ENCODE measurements at places on chromosomes 6 and 20.

- DNase-seq, result no peak
These were observed 137.5 kb downstream of the UNC5CL start for GRCh38 chr6:40901322-40902055.

DNA sequence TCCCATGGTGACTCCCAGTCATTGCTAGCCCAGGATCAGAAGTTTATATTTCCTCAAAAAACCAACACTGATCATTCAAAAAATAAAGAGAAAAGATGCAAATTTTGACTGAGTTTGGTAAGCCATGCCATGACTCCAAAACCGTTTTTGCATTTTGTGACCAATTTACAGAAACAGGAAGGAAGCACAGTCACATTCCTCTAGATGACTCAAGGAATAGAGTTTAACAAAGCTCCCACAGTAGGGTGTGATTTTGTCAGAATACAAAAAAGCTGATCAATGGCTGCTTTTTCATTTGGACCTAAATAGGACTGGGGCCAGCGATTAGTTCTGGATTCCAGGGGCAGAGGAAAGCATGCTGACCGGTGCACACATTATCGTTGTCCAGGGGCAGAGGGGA, 179.4 kb upstream of the AFDN start:
- no peak for DNase-seq

- no peak for DNase-seq
These were observed 218.8 kb upstream of the MMS22L start for GRCh38 chr6:97501853-97502252.

- no peak for DNase-seq
These were observed 56.7 kb upstream of the CEP85L start for GRCh38 chr6:118708055-118708454.

DNA sequence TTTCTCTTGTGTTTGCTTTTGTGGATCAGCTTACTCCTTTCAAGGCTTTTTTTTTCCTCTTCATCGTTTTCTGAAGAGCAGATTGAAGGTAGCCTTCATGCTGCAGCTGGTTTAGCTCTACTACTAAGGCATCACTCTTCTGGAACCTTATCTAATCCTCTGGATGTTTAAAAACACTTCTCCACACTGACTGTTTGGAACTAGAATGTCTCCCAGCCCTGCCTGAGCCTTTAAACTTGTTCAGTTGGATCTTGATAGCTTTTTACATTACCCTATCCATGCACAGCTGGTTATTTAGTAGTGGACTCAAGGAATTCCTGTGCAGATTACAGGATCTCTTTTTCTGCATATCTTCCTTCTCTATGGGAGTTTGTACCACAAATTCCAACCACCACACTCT, 108.9 kb upstream of the ASCC3 start:
- DNase-seq, result no peak

DNA sequence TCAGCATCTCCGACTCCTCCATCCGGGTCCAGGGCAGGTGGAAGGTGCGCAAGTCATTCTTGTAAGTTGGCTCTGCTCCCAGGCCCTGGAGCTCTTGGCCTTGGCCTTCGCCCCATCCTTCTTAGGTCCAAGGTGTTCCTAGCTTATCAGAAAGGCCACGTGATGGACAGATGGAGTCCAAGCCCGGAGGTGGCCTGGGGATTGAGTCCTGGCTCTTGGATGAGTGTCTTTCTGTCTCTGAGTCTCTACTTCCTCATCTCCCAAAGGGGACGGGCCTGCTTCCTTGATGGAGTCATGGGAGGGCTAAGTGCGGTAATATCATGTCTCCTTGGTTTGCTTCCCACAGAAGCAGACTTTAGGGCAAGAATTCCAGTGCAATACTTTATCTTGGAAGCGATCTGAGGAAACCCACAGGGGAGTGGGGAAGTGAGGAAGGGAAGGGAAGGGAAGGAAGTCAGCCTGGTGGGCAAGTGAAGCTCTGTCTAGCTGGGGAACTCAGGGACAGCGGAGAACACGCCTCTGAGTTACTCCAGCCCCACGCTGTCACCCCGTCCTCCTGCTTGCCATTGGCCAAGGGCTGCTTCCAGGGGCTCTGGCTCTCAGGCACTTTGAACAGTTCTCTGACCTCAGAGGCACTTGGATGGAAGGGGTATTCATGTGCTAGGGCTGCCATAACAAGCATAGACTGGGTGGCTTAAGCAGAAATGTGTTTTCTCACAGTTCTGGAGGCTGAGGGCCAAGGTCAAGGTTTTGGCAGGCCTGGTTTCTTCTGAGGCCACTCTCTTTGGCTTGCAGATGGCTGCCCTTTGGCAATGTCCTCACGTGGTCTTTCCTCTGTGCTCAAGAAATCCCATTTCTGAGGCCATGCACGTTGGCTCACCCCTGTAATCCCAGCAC, 4.8 kb downstream of the LBP start:
- DNase-seq, result no peak

DNA sequence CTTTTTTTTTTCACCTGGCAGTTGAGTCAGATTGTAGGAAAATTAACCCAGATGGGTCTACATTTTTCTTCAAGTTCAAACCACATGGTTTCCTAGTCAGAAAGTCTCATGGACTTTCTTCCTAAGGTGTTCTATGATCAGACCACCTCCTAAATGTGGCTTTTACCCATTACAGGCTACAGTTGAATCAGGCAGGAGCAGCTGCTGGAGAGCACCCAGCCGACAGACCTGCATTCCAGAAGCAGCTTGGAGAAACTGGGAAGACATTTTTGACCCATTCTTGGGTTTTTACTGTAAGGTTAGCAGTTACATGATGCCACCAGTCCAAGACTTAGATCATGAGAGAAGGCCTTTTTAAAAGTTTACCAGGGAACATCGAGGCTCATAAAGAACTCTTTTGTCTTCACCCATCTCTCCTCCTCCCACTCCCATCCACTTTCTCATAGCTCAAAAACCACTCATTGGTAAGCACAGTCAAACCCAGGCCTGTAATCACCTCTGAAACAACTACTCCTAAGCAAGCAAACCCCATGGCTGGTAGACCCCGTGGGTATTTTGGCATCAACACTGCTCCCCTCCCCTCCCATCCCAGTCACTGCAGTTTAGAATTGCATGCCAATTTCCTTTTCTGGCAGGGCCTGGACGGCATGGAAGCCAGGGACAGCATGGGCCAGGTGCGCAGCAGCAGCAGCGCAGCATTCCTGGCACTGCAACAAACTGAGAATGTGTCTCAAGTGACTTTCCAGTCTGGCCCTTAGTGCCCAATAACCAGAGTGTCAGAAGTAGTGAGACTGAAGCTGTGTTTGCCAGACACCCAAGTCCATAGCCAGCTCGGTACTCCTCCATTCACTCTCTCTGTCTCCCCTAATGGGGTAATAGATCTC, 113.7 kb downstream of the CLIC5 start:
- DNase-seq, result no peak

GRCh38 chr6:43347021-43347420, 22.4 kb downstream of the ZNF318 start:
- DNase-seq, result no peak

DNA sequence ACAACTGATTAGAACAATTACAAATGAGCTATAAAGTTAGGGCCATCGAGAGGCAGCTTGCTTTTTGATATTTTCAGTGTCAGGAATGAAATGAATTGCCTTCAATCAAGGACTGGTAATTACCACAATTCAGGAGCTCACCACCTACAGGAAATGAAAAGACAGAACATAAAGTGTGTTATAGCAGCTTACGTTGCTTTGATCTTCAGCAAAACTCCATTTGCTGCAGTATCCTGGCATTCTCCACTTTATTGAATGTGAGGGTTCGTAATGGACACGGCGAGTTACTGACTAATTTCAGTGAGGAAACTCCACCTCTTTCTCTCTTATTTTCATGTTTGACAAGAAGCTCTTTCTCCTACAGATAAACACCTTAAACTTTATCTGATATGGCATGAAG, 440.0 kb upstream of the HSF2 start:
- DNase-seq, result no peak

GRCh38 chr6:52984247-52984646, 10.8 kb downstream of the GSTA4 start:
- no peak for DNase-seq

DNA sequence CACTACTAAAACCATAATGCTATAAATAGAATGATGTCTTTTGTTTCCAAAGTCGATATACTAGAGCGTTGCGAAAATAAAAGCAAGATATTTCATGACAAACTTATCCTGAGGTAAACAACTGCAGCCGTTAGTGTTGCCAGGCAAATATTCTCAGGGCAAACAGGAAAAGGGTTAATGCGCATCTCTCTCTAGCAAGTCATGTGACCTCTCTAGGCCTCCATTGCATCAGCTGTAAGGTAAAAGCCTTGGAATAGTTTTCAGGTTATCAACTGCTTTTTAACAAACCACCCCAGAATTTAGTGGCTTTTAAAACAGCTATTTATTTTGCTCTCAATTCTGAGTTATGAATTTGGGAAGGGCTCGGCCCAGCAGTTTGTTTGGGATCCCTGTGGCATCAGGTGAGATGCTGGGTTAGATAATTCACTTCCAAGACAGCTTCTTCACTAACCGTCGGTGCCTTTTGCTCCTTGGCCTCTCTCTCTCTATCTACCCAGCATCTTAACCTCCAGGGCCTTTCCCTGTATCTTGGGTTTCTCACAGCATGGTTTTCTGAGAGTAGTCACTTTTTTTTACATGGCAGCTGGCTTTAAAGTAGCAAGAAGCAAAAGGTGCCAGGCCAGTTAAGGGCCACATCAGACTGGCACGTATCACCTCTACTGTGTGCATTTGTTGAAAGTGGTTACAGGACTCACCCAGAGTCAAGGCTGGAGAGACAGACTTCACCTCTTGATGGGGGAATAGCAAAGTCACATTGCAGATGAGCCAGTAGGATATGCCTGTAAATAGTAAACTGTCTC, 39.2 kb upstream of the LTV1 start:
- no peak for DNase-seq
